HCT116 (cell line): ENCODE measurements at places on chromosomes 16 and 17.

DNA sequence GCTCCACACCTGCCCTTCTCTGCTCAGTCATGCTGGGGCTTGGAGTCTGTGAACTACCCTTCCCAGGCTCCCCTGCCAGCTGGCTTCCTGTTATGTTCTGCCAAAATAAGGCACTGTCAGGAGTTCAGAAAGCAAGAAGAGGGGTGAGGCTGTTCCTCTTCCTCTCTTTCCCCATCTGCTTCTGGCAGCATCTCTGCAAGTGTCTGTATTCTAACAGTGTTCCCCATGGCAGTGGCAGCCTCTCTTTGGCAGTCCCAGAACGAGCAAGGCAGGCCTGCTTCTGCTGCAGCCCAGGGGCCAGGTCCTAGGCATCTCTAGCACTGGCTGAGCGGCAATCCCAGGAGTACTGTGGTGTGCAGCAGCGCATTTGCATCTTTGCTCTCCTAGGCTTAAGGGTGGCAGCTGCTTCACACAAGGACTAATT is 219.1 kb downstream of the STX8 start:
- DNase-seq = no peak

DNA sequence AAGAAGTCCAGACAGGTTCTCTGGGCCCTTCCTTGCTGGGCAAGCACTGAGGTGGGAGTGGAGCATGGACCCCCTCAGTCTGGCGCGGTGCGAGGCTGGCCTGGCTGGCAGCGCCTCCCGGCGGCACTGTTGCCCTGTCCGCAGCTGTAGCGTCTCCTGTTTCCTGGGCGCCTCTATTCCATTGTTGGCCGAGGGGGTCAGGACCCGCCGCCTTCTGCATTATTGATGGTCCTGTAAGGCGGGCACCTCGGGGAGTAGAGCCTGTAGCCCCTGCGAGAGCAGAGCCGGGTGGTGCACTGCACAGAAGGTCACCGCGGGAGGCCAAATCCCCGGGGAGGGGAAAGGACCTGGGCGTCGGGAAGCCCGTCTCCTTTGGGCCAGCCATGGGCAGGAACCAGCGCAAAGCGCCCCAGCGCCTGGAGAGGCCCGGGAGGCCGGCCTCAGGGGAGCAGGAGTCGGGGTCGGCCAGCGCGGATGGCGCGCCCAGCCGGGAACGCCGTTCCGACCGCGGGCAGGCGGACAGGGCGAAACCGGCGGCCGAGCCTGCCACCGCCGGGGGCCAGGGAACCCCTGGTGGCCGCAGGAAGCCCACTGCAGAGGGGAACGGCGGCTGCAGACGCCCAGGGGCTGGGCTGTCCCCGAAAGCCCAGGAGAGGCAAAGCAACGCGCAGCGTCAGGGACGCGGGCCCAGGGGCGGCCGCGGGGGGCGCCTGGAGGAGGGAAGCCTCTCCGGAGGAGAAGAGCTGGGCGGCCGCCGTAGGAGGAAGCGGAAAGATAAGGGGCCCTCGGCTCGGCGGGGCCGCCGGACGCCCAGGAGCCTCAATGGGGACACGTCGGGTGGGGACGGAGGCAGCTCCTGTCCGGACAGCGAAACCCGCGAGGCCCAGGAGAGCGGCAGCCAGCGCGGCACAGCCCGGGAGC is at the start of gene MYO15B:
TSS of gene MYO15B (plus strand) at position 126 of the 921 bp plus-strand sequence. CDS start at position 384, 258 bp downstream.
- DNase-seq = no peak

- DNase-seq = no peak
Observed at GRCh38 chr16:69393898-69394849, 8.4 kb upstream of the TERF2 start.

GRCh38 chr16:964356-965035 is 6.3 kb downstream of the LMF1 start:
- no peak for DNase-seq
